ENCODE measurements at places on chromosomes 2 and 18. TPM values are rescaled to one million over a fixed set of nuclear protein-coding genes. Genes with fewer than 3 reads are reported as not detected.

SKOR2 gene
- total RNA-seq, result not detected

GRCh38 chr2:39712953-39713352, 47.2 kb downstream of the TMEM178A start:
- H3K27ac ChIP-seq, result no peak overlapping the region
- H3K4me3 ChIP-seq, result no peak overlapping the region
- H3K27me3 ChIP-seq, result 0 out of 2 replicates have a peak, but pooled peaks cover 3% of the 10 kb centered on the region
- no peaks in the 10 kb centered on the region for H3K4me1 ChIP-seq

GRCh38 chr2:150620855-150621254, 133.4 kb upstream of the RND3 start:
- peaks cover 82% of the 10 kb centered on the region for H3K4me1 ChIP-seq
- H3K36me3 ChIP-seq, result peaks cover 12% of the 10 kb centered on the region
- H3K27ac ChIP-seq, result peak overlapping the region; percentile 92
- H3K27me3 ChIP-seq, result peaks cover 3% of the 10 kb centered on the region
- peak overlapping the region; percentile 54 for H3K4me3 ChIP-seq

PTRHD1 gene
- total RNA-seq, result 33.3 TPM

CPO gene
- not detected for total RNA-seq
